ENCODE measurements at places on chromosomes 5 and 9.

- DNase-seq: no peak
Observed at GRCh38 chr5:134125039-134126015, 10.8 kb downstream of the TCF7 start.

DNA sequence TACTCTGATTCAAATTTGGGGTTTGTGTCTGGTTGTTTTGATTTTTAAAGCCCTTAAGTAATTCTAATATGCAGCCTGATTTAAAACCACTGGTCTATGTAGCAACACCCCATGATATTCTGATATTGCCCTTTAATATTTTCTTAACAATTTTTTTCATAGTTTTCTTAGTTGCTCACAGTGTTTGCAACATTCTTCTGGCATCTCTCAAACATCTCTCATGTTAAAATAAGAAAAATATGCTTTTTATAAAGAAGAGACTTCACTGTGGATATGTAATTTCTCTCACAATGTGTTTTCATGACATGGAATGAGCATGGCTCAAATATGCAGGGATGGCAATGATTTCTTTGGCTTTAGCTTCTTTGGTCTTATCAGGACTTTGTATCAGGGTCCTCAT, 183.7 kb downstream of the TAF11L14 start:
- DNase-seq: no peak

DNA sequence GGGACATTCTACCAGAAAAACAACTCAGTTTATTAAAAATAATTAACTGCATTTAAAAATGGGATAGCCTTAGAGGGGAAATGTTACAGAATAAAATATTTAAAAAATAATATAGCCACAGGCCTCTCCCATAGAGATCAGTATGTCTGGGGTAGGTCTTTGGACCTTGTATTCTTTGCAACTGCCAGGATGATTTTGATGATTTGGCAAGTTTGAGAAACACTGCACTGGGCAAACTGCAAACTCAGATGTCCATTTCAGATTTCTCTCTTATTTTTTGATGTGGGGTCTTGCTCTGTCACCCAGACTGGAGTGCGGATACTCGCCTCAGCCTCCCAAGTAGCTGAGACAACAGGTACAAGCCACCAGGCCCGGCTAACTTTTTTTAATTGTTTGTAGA, 24.9 kb upstream of the CCNO start:
- no peak for DNase-seq

DNA sequence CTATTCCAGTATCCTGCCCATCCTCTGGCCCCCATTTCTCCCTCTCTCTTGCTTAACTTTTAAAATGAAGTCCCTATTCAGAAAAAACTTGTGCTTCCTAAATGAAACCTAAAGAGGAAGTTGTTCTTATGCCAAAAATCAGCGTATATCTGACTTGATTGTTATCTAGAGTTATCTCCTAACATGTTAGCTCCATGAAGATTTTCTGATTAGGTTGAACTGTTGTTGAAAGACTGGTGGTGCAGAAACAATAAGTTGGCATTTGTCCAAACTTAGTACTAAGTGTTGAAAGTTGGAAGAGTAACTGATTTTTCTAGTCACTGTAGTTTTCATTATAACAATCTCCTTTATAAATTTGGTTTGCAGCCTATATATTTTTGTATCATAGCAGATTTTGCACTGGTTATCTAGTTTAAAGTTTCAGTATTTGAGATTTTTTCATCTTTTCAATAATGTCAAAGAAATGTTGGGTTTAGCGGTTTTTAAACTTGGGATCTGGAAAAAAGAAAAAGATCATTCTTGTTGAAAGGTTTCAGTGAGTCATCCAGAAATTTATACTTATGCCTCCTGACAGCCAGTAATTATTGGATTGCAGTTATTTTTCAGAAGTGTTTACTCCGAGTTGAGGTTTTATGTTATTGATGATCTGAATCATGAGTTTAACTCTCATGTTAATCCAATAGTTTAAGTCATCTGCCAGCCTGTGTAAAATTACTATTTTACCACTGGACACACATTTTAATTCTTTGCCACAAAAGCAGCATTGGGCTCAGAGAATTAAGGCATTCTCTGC, 60.6 kb downstream of the PAM start:
- DNase-seq: no peak

Data from T-cell (primary cell).